ENCODE measurements at places on chromosomes 7 and 10.

DNA sequence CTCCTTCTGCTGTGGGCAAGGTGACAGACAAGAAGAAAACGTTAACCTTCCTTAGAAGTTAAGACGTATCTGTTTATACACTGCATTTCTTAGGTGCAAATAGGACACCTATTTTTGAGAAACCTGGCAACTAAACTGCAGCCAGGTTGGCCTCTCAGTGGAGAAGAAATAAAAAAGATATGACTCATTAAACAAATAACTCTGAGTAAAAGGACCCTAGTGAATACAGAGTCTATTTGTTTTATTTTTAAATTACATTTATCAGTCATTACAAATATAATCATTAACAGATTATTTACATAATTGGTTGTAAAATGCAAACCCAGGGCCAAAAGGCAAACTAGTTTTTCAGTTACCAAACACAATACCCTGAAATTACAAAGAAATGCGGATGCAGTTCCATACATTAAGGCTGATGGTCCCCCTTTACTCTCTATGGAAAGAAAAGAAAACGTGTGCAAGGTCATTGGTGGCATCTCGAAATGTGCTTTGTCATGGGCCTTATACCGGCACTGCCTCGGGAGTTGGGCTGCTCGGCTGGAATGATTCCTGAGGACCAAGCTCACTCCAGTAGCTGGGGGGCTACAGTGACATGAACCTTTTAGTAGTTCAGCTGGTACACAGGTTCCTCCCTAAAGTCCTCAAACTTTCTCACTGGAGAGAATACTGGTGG is 38.4 kb downstream of the ADRB1 start:
- DNase-seq, result no peak

DNA sequence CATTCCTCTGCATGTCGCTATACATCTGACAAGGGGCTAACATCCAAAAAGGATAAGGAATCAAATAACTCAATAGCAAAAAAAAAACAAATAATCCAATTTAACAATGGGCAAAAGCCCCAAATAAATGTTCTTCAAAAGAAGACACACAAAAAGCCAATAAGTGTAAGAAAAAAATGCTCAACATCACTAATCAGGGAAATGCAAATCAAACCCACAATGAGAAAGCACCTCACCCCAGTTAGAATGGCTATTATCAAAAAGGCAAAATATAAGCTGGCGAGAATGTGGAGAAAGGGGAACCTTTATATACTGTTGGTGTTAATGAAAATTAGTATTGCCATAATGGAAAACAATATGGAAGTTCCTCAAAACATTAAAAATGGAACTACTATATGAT is 14.3 kb downstream of the ARHGAP12 start:
- no peak for DNase-seq

GRCh38 chr7:909358-910329 is 33.3 kb downstream of the GET4 start:
- no peak for DNase-seq

GRCh38 chr10:79179164-79179956 is 110.6 kb downstream of the ZMIZ1 start:
- DNase-seq, result peak; percentile 20

DNA sequence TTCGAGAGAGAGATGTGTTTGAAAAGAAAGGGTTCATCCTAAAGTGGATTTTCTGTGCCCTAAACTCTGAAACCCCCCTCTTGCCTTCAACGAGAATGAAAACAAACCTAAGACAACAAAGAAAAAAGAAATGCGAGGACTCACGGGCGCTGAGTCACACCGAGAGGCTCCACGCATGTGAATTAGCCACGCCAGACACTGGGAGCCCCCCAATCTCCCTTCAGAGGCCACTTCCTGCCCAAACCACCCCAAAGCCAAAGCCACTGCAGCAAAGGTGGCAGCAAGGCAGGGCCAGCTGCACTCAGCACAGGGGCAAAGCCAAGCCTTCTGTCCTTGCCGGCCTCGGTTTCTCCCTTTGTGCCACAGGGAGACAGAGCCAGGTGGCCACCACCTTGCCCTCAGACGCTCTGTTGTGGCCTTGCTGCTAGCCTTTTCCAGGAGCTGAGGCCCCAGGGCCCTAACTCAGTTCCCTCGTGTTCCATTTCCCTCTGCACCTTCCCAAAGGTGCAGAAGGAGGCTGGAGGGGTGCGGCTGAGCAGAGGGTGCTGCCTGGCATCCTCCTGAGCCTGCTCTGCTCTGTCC is 93.3 kb downstream of the FAM53B start:
- DNase-seq, result no peak

- DNase-seq, result peak; percentile 29
Measured at GRCh38 chr7:134701272-134701671, 54.6 kb downstream of the BPGM start.

- DNase-seq, result no peak
Measured at GRCh38 chr7:66503036-66503370, 125.7 kb upstream of the KCTD7 start.

GRCh38 chr10:86520871-86521677 is 518 bp downstream of the WAPL start:
- peak; percentile 37 for DNase-seq

GRCh38 chr10:61935077-61935476 is 33.6 kb downstream of the ARID5B start:
- DNase-seq, result no peak

- DNase-seq, result no peak
Measured at GRCh38 chr10:124078714-124079113, 14.7 kb downstream of the CHST15 start.

GRCh38 chr10:26436848-26437247 is 1.3 kb upstream of the APBB1IP start:
- peak; percentile 12 for DNase-seq

GRCh38 chr7:156204820-156205219 is 392.6 kb upstream of the SHH start:
- no peak for DNase-seq

DNA sequence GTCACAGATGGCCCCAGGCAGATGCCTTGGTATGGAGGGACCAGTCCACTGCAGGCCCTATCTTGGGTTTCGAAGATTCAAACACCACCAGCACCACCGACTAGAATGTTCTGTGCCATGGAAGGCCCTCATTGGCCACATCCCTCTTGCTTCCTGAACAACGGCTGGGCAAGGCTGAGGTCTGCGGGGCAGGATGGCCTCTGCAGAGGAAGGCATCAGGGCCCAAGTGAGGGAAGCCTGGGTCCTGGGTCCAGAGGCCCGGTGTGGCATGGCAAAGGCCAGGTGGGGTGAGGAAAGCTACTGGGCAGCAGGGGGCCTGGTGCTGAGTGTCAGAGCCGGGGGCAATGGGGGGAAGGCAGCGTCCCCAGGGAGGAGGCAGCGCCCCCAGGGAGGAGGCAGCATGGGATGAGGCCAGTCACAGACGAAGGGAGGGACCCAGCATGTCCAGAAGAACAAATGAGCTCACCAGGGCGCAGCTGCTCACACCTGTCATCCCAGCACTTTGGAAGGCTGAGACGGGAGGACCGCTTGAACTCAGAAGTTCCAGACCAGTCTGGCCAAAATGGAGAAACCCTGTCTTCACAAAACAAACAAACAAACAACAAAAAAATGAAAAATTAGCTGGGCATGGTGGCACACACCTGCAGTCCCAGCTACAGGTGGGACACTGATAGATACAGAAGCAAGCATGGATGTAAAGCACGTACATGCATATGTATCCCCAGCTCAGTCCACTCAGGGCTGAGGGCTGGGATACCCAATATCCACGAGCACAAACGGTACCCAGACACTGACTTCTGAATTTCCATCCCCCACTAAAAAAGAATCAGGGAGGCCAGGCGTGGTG is 64.4 kb downstream of the PROSER2 start:
- no peak for DNase-seq

- DNase-seq, result no peak
Measured at GRCh38 chr7:2115760-2116447, 116.8 kb downstream of the MAD1L1 start.

DNA sequence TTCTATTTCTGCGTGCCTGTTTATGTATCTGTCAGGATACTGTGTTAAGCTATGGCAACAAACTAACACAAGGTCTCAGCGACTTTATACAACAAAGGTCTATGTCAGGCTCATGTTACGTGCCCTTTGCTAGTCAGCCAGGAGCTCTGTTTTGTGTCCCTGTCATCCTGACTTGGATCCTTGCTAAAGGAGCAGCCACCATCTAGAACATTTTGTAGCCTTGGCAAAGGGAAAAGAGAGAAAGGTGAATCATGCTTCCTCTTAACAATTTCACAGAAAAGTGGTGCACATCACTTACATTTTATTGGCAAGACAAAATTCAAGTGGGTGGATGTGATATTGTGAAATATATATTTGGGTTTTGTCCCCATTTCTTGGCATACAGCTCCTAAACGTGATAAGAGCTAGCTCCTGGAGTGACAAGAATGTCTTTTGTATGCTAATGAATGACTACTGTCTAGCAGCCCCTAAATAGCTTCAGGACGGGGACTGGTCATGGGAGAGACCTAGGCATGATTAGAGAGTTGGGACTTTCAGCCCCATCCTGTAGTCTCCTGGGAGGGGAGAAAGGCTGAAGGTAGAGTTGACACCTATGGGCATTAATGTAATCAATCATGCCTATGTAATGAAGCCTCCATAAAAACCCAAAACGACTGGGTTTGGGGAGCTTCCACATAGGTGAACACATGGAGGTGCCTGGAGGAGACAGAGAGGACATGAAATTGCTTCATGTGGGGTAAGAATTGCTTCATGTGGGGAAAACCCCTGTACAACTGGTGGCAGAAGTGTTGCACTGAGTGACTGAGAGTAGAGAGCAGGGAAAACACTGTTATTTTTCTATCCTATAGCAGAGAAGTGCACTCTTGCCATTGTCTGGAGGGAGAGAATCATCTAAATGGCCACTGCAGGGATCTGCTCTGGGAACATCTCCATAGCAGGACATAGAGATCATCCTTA is 33.0 kb downstream of the MRPL32 start:
- no peak for DNase-seq

- DNase-seq, result peak; percentile 90
Measured at GRCh38 chr7:90211391-90212148, at the start of gene STEAP2. Gene STEAP2, plus strand, starts transcription at chr7:90211740. Its CDS starts 13,343 bp downstream, at chr7:90225083.

GRCh38 chr7:71239586-71240268 is 107.8 kb downstream of the GALNT17 start:
- no peak for DNase-seq

- DNase-seq, result no peak
Measured at GRCh38 chr10:125035588-125036295, 93.8 kb downstream of the ZRANB1 start.

GRCh38 chr10:47257396-47258120 is 42.4 kb upstream of the GDF10 start:
- DNase-seq, result no peak

DNA sequence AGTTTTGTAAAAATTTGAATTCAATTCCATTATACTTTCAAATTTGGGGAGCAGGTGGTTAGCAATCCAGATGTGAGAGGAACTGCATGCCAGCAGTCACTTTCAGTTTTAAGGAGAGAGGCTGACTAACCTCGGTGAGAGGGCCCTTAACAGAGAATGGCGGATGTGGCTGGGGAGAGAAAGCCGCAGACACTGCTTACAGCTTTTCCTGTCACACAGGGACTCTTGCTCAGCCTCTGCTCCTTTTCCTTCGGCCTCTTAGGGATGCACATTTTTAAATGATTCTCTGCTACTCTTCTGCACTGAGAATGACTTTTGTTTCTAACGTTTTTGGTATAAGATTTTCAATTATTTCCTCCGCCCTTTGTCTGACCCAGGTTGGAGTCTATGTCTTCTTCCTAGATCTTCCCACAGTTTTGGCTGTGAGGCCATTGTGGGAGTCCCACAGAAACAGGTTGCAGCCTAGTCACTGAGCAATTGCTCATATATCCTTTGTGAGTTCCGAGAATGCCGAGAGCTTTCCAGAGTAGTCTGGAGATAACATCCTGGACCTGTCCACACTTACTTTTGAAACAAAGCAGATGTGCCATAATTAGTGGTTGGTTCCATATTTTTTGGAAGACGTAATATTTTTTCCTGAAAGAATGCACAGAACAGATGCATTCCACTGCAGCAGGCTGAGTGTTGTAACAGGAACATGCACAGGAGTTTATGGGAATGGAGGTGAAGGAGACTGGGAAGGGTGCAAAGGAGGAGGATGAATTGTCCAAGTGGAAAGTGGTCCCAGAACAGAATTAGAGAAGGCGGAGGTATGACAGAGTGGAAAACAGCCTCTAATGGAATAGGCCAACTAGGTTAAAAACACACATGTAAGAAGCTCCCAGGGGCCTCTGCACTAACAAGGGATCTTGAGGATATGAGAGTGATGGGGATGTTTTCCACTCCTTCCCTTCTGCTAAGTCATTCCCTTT is 168.0 kb upstream of the ZNF32 start:
- no peak for DNase-seq

GRCh38 chr7:107370816-107371215 is 99.0 kb upstream of the GPR22 start:
- DNase-seq, result no peak

DNA sequence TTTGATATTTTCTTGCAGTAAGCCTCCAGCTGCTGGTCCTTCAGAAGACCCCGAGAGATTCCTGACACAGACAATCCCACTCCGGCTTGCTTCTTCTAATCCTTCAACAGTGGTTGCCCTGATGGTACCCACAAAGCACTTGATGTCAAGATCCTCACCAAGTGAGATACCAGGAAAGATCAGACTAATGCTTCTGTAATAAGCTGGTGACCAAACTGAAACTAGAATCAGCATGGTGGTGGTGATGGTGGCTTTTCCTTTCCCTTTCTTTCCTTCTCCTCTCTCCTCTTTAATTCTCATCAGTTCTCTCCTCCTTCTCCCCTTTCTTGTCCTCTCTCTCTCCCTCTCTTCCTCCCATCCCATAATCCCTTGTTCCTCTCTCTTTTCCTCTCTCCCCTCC is 25.8 kb upstream of the CASD1 start:
- no peak for DNase-seq

DNA sequence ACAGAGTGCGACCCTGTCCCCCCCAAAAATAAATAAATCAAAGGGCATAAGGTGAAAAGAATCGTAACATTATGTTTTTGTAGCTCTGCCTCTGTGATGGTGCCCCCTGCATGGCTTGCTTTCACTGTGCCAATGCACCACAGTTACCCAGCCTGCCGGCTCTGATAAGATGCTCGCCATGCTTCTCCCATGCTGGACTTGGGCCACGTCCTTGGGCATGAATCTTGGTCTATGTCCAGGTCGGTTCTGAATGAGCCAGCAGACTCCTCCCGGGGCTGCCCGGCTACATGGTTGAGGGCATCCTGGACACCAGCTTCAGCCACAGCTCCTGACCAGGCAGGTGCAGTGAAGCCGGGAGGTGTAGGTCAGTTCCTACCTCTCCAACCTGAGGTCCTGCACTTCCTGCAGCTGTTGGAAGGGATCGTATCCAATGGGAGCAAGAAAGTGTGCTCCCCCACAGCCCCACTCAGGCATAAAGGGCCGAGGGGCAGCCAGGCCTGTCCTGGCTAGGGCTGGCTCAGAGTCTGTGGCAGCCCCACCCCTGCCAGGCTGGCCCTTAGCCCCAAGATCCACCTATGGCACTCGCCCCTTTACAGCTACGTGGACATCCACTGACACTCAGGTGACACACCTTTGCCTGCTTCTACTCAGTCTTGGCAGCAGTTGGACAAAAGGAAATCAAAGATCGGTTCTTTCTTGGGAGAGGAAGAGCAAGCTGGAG is 34.1 kb downstream of the CHST3 start:
- no peak for DNase-seq

- no peak for DNase-seq
Measured at GRCh38 chr10:128865436-128866195, 601.4 kb upstream of the MGMT start.

GRCh38 chr10:16505161-16505560 is 16.5 kb downstream of the C1QL3 start:
- no peak for DNase-seq

GRCh38 chr10:86203162-86203905 is 163.3 kb downstream of the GRID1 start:
- DNase-seq, result peak; percentile 44
